Activated CD4-positive, alpha-beta T cell treated with anti-CD3 and anti-CD28 coated beads for 36 hours (primary cell): ENCODE measurements at places on chromosomes 12 and 14. TPM values are rescaled to one million over a fixed set of nuclear protein-coding genes. Genes with fewer than 3 reads are reported as not detected.

DNA sequence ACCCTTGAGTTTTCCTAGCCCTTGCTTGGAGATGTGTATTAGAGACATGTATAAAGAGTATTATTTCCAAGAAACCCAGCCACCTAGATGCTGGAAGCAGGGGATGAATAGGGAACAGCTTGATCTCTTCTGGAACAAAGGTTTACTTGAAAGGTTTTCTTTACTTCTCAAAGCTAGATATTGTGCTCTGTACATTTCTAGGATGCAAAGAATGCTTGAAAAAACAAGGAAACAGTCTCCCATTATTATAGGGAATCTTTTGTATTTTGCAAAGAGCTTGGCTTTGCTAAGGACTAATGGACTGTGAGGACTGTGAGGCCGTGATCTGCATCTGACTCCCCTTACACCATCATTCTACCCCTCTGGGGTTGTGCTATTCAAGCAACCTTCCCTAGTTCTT, 77.9 kb downstream of the PRICKLE1 start:
- DNase-seq, result no peak
- no peaks in the 10 kb centered on the region for H3K4me1 ChIP-seq
- H3K4me3 ChIP-seq, result no peak overlapping the region
- no peaks in the 10 kb centered on the region for H3K36me3 ChIP-seq
- H3K27me3 ChIP-seq, result peaks cover 1% of the 10 kb centered on the region

DNA sequence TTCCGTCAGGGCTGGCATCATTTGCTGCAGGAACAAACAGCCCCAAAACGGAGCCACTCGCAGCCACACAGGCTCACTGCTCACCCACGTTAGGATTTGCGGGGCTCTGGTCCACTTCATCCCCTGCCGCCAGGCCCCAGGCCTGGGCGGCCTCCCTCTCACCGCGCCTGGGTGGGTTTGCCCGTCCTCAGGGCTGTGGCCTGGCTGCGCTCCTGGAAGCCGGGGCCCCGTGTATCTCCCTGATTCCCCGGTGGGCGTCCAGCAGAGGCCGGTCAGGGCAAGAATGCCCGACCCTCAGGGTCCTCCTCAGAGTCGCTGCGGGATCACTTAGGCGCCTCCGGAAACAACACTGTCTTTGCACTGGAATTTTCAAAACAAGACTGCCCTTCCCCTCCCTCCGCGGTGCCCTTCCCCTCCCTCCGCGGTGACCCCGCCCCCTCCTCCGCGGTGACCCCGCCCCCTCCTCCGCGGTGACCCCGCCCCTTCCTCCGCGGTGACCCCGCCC, 15.7 kb upstream of the FBRSL1 start:
- H3K27me3 ChIP-seq, result peaks cover 1% of the 10 kb centered on the region
- no peaks in the 10 kb centered on the region for H3K36me3 ChIP-seq
- no peak overlapping the region for H3K27ac ChIP-seq

- H3K27ac ChIP-seq, result no peak overlapping the region
- DNase-seq, result no peak
- H3K27me3 ChIP-seq, result peaks cover 24% of the 10 kb centered on the region
These were observed 21.9 kb downstream of the CLMN start for GRCh38 chr14:95297832-95298231.

DNA sequence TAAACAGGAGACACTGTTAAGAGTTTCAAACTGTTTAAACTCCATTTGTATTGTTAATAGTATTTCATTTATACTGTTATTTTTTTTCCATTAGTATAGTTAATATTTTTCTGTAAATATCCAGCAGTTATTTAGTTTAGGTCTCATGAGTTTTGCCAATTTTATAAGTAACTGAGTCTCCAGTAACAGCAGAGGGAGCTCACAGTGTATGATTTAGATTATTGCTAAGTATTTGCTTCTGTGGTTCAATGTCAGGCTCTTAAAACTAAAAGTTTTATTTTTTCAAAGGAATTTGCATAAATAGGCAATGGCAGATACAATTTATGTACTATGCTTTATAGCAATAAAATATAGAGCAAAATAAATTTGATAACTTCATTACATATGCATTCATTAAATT, 209.7 kb downstream of the ATXN7L3B start:
- H3K36me3 ChIP-seq, result no peaks in the 10 kb centered on the region
- H3K4me1 ChIP-seq, result no peaks in the 10 kb centered on the region
- no peak overlapping the region for H3K27ac ChIP-seq
- no peak overlapping the region for H3K4me3 ChIP-seq
- no peak for DNase-seq
- H3K27me3 ChIP-seq, result no peaks in the 10 kb centered on the region

DNA sequence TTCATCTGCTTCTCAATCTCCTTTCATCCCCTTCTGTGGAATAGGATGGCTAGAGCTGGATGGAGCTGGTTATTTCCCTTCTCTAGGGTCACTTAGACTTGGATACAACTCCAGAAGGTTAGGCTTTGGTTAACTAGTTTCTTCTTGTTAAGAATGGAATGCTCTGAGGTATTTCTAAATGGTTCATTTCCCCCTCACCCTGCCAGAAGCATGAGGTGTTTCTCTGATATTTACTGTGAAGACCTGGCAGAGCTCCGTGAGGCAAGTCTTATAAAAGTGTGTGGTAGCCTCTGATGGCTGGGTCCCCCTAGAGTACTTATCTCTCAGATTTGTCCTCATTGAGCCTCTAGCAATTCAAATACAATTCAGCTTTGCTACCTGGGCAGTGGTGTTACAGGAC, 207.9 kb downstream of the SLC16A7 start:
- no peaks in the 10 kb centered on the region for H3K4me1 ChIP-seq
- H3K27ac ChIP-seq, result no peak overlapping the region
- no peaks in the 10 kb centered on the region for H3K27me3 ChIP-seq
- DNase-seq, result no peak

GRCh38 chr14:30252783-30253674, 305.9 kb upstream of the G2E3 start:
- no peak for DNase-seq
- H3K36me3 ChIP-seq, result no peaks in the 10 kb centered on the region
- H3K27ac ChIP-seq, result no peak overlapping the region
- no peaks in the 10 kb centered on the region for H3K27me3 ChIP-seq
- no peaks in the 10 kb centered on the region for H3K4me1 ChIP-seq

DNA sequence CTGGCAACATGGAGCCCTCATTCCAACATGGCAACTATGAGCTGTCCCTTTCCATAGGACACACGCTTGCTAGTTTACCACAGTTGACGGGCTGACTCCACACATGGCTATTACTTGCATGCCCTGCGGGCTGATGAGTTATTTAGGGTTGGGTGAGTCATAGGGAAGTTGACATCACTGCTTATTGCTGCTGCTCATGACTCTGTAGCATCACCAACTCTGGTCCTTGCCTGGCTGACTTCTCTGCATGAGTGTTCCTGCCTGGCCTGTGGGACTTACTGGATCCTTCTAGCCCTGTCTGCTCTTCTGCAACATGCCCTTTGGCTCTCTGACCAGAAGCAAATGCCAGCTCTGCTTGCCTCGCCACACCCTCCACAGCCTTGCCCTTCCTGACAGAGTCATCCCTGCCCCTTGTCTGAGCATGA, 199.5 kb downstream of the ANO6 start:
- peak; percentile 64 for DNase-seq
- no peaks in the 10 kb centered on the region for H3K27me3 ChIP-seq
- peaks cover 7% of the 10 kb centered on the region for H3K4me1 ChIP-seq

DNA sequence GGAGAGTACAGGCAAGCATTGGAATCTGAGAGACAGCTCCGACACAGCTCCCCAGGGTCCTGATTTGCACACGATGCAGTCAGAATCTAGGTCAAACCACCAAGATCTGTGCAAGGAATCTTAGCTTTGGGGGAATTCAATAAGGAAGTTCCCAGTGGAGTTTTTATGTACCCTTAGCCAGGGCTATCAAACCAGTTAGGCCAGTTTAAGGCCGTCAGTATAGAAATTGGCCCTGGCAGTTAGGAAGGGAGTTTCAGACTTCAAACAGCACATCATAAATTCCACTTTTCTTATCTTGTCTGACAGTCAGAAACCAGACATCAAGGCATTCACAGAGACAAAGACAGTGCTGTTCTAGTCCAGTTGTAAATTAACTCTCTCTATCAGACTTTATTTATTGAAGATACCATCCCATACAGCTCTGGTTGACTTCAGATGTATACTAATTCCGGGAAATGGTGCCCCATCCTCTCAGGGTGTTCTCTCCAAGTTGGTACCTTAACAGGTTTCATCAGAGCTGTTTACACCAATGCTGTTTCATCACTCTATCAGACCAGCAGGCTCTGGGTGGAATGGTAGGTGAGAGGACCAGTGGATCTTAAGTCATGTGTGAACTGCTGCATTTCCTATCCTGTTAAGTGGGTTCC, 157.5 kb upstream of the ATF7IP start:
- H3K27ac ChIP-seq, result no peak overlapping the region
- H3K27me3 ChIP-seq, result no peaks in the 10 kb centered on the region
- DNase-seq, result no peak
- H3K4me1 ChIP-seq, result no peaks in the 10 kb centered on the region
- no peaks in the 10 kb centered on the region for H3K36me3 ChIP-seq

GRCh38 chr12:65614259-65614889, 209.9 kb upstream of the HMGA2 start:
- no peak for DNase-seq
- no peaks in the 10 kb centered on the region for H3K36me3 ChIP-seq
- peaks cover 28% of the 10 kb centered on the region for H3K27me3 ChIP-seq
- no peak overlapping the region for H3K27ac ChIP-seq
- no peak overlapping the region for H3K4me3 ChIP-seq

DNA sequence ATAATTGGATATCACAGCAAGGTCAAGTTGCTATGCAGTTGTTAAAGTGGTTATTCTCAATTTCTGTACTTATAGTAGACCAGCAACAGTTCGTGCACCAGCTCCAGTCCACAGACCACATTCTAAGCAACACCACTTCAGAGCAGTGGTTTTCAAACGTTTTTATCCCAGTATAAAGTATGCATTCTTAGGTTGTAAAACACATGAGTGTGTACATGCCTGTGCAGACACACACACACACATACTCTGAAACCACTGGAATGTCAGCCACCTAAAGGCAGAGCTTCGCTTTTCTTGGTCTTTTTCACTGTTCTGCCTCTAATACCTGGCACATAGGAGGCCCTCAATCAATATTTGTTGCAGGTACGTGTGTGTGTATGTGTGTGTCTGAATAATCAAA, 22.2 kb upstream of the C12orf71 start:
- no peak overlapping the region for H3K27ac ChIP-seq
- H3K36me3 ChIP-seq, result no peaks in the 10 kb centered on the region
- H3K27me3 ChIP-seq, result no peaks in the 10 kb centered on the region
- H3K4me1 ChIP-seq, result peaks cover 3% of the 10 kb centered on the region

DNA sequence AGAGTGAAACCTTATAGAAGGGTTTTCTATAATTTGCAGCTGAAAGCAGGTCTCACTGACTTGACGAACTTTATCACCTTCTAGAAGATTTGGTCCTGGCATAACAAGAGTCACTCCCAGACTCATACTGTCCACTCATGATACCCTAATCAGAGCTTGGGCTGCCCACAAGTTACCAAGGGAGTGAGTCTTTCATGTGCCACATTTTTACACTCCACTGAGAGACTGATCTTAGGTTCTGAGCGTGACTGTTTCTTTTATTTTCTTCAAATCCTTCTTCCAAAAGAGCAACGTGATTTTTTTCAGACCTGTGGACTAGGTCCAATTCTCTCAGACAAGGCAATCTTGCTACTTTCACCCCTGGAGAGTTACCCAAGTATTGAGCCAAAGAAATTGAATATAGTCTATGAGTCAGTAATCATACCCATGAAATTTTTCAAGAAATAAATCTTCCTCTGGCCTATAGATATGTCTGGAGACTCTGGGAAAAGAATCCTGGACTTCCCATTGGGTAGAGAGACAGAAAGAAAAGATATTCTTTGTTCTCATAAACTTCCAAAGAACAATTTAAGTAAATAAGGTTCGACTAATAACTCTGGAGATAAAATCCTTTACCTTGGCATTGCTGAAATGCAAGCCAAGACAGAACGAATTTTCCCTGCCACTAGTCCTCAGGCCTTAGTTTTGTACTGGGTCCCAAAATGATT, 26.9 kb downstream of the SIX1 start:
- H3K27me3 ChIP-seq, result peaks cover 18% of the 10 kb centered on the region
- H3K27ac ChIP-seq, result no peak overlapping the region
- H3K36me3 ChIP-seq, result no peaks in the 10 kb centered on the region
- DNase-seq, result no peak
- H3K4me1 ChIP-seq, result no peaks in the 10 kb centered on the region

DNA sequence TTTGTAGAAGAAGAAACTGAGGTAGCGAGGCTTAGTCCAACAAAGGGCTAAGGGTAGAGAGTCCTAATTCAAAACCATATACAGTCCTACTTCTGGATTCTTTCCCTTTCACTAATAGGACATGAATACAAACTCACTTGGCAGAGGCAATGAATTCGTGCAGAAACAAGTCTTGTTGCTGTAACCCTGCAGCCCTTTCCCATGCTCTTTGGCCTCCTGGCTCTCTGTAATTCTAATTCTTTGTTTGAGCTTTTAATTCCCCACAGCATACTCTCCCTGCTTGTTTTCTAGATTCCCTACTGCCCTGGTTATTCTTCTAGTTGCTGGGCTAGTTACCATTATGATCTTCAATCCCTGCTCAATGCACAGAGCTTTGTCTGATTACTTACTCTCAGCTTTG, 381.4 kb downstream of the ETNK1 start:
- no peak overlapping the region for H3K4me3 ChIP-seq
- no peaks in the 10 kb centered on the region for H3K4me1 ChIP-seq
- DNase-seq, result no peak
- no peaks in the 10 kb centered on the region for H3K27me3 ChIP-seq

DNA sequence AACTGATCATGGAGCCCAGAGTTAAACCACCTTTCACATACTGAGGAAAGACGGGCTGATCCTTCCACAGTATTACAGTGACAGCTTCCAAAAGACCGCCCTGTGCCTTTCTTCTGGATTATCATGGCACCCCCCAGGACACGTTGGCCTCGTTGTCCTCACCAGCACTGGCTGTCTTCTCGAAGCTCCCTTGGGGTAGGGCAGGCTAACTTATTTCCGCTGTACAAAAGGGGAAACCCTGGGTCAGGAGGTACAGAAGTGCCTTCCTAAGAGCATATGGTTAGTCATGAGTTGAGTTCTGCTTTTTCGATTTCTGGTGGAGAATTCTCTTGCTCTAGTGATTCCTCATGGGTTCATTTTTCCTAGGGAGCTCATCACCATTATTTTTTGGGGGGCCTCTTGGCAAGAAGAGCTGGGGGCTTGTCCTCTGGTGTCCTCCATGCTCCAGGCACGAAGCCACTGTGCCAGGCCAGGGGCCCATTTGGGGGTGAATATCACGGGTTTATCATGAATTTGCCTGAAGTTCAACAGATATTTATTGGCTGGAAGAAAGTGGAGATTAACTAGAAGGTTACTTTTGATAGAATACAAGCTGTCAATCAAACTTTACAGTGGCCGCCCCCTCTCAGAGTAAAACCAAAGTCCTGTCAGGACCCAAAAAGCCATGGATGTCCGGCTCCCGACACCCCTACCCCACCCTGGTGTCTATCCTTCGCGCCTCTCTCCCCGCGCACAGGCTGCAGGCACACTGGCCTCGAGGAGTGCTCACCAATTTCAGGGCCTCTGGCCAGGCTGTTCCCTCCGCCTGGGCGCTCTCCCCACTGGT, 8.8 kb upstream of the TRAF3 start:
- no peak overlapping the region for H3K4me3 ChIP-seq
- no peaks in the 10 kb centered on the region for H3K36me3 ChIP-seq
- peak; percentile 30 for DNase-seq
- H3K27me3 ChIP-seq, result no peaks in the 10 kb centered on the region
- peaks cover 10% of the 10 kb centered on the region for H3K4me1 ChIP-seq

PRIMA1 gene
- not detected for total RNA-seq

ASIC1 gene
- 8.0 TPM for total RNA-seq

HNRNPA1 gene
- 1,642 TPM for total RNA-seq

SOAT2 gene
- 0.57 TPM for total RNA-seq

PLA2G1B gene
- 0.51 TPM for total RNA-seq

CISTR gene
- not detected for total RNA-seq

DNAL1 gene
- 6.8 TPM for total RNA-seq

NPFF gene
- not detected for total RNA-seq

PHC1 gene
- total RNA-seq, result 21.9 TPM

LRP1-AS gene
- not detected for total RNA-seq

EIF2S1 gene
- 233 TPM for total RNA-seq
